Stimulated activated CD4-positive, alpha-beta T cell treated with anti-CD3 and anti-CD28 coated beads, Interleukin-2, amount 100 ng/mL, for 24 hours (primary cell): ENCODE measurements at places on chromosomes 5 and 9.

GRCh38 chr9:19457693-19458009, 48.8 kb downstream of the ACER2 start:
- DNase-seq, result no peak

GRCh38 chr9:18297056-18297841, 176.7 kb upstream of the ADAMTSL1 start:
- DNase-seq, result no peak

GRCh38 chr5:67000794-67001475, 195.7 kb downstream of the CD180 start:
- DNase-seq, result no peak

DNA sequence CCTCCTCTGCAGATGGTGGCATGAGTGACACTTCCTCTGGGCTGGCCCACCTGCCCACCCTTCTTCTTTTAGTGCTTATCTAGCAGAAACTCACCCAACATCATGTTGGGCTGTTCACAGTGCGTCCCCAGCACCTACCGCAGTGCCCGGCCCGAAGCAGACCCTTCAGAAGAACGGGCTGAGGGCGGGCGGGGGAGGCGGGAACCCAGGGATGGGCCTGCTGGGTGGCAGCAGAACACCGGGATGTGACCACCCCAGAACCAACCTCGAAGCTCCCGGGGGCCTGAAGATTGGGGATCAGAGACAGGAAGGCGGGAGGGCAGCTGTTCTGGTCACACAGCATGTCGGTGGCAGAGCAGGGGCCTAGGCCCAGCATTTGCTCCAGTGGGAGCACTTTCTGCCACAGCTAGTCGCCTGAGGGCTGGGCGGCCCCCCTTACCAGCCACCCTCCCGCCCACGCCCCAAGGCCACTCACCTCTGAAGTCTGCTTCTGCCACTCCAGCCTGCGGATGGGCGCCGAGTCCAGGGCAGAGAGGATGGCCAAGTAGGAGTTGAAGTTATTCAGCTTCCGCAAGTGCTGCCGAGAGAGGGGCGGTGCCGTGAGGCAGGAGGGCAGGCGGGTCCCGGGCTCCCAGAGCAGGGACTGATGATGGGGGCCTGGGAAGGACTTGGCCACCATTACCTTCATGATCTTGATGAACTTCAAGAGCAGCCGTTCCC, 38.7 kb downstream of the PRRT1B start:
- DNase-seq, result no peak

DNA sequence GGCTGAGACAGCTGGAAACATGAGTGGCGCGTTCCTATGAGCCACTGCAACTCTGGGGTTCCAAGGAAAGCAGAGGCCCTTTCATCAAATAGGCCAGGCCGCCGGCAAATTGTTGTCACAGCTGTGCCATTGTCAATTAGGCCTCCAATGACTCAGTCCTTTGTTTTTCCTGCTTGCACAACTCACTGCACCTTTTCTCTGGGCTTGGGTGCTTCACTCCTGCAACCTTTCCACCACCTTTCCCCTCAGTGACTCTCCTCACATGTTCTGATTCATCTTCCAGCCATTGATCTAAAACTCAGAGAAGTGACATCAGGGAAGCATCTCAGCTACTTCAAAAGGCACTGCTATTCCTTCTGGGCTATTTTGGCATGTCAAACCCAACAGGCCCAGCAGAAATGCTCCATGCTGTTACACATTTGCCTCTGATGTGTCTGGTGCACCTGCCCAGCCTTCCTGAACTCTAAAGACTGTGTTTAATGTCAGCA, 653.7 kb downstream of the NR2F1-AS1 start:
- no peak for DNase-seq

DNA sequence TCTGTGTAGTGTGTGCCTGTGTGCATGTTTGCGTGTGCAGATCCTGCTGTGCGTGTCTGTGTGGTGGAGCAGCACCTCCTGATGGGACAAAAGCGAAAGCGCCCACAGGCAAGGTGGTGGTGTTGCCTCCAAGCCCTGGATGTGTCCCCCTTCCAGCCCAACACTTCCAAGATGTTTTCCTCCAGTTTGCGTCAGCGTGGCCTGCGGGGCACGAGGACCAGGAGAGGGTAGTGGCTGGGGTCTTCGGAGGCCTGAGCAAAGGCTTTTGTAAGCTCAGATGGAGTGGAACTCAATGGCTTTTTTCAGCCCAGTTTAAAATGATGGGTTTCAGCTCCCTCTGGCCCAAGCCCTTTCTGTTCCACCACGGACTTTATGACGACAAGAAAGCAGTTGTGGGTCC, 209.5 kb downstream of the IRX2 start:
- no peak for DNase-seq

GRCh38 chr9:127084076-127085039, 38.1 kb downstream of the ANGPTL2 start:
- DNase-seq, result no peak

DNA sequence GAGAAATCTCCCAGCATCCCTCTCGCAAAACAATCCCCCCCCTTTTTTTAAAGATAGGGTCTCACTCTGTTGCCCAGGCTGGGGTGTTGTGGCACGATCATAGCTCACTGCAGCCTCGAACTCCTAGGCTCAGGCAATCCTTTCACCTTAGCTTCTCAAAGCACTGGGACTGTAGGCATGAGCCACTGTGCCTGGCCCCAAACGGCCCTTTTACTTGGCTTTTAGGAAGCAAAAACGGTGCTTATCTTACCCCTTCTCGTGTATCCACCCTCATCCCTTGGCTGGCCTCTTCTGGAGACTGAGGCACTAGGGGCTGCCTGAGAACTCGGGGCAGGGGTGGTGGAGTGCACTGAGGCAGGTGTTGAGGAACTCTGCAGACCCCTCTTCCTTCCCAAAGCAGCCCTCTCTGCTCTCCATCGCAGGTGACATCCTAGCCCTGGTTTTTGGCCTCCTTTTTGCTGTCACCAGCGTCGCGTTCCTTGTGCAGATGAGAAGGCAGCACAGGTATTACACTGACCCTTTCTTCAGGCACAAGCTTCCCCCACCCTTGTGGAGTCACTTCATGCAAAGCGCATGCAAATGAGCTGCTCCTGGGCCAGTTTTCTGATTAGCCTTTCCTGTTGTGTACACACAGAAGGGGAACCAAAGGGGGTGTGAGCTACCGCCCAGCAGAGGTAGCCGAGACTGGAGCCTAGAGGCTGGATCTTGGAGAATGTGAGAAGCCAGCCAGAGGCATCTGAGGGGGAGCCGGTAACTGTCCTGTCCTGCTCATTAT, 6.8 kb downstream of the CA9 start:
- no peak for DNase-seq
